ENCODE measurements at places on chromosomes 2 and 18.

DNA sequence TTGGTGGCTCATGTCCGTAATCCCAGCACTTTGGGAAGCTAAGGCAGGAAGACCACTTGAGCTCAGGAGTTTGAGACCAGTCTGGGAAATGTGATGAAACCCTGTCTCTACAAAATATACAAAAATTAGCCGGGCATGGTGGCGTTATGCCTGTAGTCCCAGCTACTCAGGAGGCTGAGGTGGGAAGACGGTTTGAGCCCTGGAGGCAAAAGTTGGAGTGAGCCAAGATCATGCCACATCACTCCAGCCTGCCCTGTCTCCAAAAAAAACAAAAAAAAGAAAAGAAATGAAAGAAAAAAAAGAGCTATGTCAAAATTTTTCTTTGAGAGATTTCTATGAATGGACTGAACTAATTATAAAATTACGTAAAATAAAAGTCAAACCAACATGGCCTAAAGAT lies 34.7 kb downstream of the ROCK2 start:
- no peak for DNase-seq

- DNase-seq: no peak
Observed at GRCh38 chr2:20452551-20452950, 5.7 kb downstream of the RHOB start.

- DNase-seq: no peak
Observed at GRCh38 chr2:8925411-8925810, 78.1 kb downstream of the MBOAT2 start.

DNA sequence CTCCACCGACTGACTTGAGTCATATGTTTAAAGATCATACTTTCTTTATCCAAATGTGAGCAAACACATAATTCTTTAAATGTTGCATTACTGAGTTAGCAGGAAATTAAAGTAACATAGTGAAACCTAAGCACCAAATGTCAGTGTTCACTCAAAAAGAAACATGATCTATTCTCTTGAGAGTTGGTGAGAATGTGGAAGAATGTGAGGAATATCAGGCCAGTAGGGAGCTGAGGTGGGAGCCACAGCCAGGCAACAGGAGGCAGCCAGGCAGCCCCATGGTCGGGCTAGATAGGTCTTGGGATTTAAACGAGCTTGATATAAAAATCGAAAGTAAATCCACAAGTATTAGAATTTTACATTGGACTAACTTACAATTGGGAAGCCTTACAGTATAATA lies 198.1 kb upstream of the SH3BP4 start:
- no peak for DNase-seq

DNA sequence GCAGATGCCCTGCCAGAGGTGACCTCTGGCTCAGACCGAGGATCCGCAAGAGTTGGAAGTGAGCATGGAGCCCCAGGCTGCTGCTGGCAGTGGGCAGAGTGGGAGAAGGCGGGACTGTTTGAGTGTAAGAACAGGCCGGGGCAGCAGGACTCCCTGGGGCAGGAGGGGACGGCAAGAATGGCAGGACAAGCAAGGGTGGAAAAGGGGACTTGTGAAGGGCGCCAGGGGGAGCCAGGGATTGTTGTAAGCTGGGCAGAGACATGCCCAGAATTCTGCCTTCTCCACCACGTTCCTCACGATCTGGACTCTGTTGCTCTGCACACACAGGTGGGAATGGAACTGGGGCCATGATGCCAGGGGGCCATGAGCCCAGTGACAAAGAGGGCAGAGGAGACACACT lies 72.3 kb upstream of the TMEM200C start:
- DNase-seq: no peak
